ENCODE measurements at places on chromosomes 2 and 18. TPM values are rescaled to one million over a fixed set of nuclear protein-coding genes. Genes with fewer than 3 reads are reported as not detected.

The PID1 gene
- total RNA-seq: 32.8 TPM

The VWA3B gene
- total RNA-seq: 2.8 TPM

The SLC8A1 gene
- 190 TPM for total RNA-seq

The ARHGEF4 gene
- total RNA-seq: 68.5 TPM

The INPP4A gene
- 72.9 TPM for total RNA-seq

The LRATD1 gene
- 63.2 TPM for total RNA-seq

The LRRTM1 gene
- 18.7 TPM for total RNA-seq

The DOK6 gene
- total RNA-seq: 80.7 TPM

The SCG2 gene
- 179 TPM for total RNA-seq

The XIRP2 gene
- total RNA-seq: 0.92 TPM

The IL36A gene
- not detected for total RNA-seq

Data from diencephalon (tissue), 1 donor.